ENCODE measurements at places on chromosomes 12 and 14. TPM values are rescaled to one million over a fixed set of nuclear protein-coding genes. Genes with fewer than 3 reads are reported as not detected.

RTN1 gene
- polyA plus RNA-seq, result 4.5 TPM

PLEKHH1 gene
- 9.1 TPM for polyA plus RNA-seq

YY1 gene
- 34.2 TPM for polyA plus RNA-seq

HOXC12 gene
- not detected for polyA plus RNA-seq

KLRD1 gene
- polyA plus RNA-seq, result 0.37 TPM

KLRC1 gene
- polyA plus RNA-seq, result not detected

KRT83 gene
- not detected for polyA plus RNA-seq

CLEC4A gene
- 2.4 TPM for polyA plus RNA-seq

ATP6V1D gene
- 200 TPM for polyA plus RNA-seq

IL23A gene
- not detected for polyA plus RNA-seq

PPP1R36 gene
- 2.8 TPM for polyA plus RNA-seq

ANAPC7 gene
- 31.3 TPM for polyA plus RNA-seq

GPR132 gene
- 0.17 TPM for polyA plus RNA-seq

Data from kidney (tissue), 22 donors.